Lower lobe of right lung (tissue), 2 donors: ENCODE measurements at places on chromosomes 3 and 15. TPM values are rescaled to one million over a fixed set of nuclear protein-coding genes. Genes with fewer than 3 reads are reported as not detected.
A peak's percentile ranks its signal among the peaks of the same experiment; 100 is the strongest.

DNA sequence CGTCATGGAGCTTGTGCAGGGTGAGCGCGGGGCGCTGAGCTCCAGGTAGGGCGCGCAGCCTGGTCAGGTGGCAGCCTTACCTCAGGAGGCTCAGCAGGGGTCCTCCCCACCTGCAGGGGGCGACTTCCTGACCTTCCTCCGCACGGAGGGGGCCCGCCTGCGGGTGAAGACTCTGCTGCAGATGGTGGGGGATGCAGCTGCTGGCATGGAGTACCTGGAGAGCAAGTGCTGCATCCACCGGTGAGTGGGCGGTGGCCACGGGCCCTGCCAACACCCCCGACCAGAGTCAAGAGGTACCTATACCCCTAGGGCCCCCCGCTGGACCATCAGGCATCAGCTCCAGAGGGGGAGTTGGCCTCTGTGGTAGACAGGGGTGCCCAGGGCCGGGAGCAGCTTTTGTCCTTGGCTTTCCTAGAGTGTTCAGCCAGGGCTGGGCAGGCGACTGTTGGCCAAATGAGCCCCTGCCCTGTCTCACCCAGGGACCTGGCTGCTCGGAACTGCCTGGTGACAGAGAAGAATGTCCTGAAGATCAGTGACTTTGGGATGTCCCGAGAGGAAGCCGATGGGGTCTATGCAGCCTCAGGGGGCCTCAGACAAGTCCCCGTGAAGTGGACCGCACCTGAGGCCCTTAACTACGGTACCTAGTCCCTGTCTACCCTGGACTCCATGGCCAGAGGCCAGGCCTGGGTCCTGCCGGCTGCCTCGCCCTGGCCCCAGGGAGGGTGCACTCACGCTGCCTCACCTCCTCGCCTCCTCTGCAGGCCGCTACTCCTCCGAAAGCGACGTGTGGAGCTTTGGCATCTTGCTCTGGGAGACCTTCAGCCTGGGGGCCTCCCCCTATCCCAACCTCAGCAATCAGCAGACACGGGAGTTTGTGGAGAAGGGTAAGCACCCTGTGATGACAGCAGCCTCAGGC is 9.1 kb downstream of the FES start:
- H3K27ac ChIP-seq = no peak overlapping the region
- peaks cover 4% of the 10 kb centered on the region for H3K4me1 ChIP-seq
- DNase-seq = no peak
- H3K36me3 ChIP-seq = peaks cover 79% of the 10 kb centered on the region
- H3K4me3 ChIP-seq = no peak overlapping the region

DNA sequence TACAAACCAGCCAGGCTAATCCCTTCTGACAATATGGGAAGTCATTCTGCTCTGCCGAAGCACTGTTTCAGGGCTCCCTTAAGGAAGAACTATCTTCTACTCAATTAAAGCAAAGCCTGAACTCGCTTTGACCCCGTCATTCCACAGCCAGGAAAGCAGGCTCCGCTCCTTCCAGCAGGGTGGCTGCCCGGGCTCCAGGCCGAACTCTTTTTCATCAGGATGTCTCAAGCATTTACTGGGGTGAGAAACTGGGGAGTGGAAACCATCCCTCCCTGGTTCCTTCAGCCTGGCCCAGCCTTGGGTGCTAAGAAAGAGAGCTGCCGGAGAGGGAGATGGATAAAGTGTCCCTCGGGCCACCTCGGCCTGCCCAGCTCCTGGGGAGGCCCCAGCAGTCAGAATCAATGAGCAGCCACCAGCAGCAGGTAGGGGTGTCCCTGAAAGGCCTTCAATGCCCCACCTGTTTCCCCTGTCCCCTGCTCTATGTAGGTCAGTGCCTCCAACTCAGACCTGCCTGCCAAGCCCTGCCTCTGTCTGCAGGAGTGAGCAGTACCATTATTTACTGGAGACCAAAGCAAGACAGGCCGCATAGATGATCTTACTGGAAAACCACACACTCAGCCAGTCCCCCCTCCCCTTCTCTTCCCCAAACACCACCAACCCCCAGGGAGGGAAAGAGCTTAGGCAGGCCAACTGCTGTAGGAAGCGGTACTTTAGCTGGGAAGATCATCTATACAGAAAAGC is 225.6 kb upstream of the TLE3 start:
- no peak overlapping the region for H3K4me3 ChIP-seq
- peaks cover 67% of the 10 kb centered on the region for H3K4me1 ChIP-seq
- peak overlapping the region; percentile 8 for H3K27ac ChIP-seq
- H3K27me3 ChIP-seq = no peaks in the 10 kb centered on the region

GRM2 gene
- 0.15 TPM for total RNA-seq

THBS1 gene
- total RNA-seq = 226 TPM
